ENCODE measurements at places on chromosomes 11 and 22.

- DNase-seq: no peak
Observed at GRCh38 chr11:111528557-111528956, 12.0 kb upstream of the LAYN start.

- DNase-seq: no peak
Observed at GRCh38 chr22:31448382-31448781, 41.3 kb downstream of the EIF4ENIF1 start.

DNA sequence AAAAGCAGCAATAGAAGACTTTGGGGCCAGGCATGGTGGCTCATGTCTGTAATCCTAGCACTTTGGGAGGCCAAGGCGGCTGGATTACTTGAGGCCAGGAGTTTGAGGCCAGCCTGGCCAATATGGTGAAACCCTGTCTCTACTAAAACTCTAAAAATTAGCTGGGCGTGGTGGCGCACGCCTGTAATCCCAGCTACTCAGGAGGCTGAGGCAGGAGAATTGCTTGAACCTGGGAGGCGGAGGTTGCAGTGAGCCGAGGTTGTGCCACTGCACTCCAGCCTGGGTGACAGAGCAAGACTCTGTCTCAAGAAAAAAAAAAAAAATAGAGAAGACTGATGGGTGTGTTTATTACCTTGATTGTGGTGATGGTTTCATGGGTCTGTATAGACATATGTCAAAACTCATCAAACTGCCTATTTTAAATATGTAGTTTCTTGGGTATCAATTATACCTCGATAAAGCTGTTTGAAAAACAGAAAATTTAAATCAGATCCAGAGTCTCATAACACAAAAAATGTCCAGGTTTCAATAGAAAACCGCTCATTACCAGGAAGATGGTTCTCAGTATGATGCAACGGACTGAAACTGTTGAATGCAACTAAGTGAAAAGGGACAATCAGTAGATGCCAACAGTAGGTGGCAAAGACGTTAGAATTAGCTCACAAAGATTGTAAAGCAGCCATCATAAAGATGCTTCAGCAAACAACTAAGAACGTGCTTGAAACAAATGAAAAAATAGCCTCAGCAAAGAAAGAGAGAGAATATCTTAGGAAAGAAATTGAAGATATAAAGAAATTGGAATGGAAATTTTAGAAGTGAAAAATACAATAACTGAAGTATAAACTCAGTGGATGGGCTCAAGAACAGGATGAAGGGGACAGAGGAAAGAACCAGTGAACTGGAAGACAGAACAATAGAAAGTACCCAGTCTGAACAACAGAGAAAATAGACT, 33.1 kb upstream of the SEPTIN5 start:
- DNase-seq: no peak

DNA sequence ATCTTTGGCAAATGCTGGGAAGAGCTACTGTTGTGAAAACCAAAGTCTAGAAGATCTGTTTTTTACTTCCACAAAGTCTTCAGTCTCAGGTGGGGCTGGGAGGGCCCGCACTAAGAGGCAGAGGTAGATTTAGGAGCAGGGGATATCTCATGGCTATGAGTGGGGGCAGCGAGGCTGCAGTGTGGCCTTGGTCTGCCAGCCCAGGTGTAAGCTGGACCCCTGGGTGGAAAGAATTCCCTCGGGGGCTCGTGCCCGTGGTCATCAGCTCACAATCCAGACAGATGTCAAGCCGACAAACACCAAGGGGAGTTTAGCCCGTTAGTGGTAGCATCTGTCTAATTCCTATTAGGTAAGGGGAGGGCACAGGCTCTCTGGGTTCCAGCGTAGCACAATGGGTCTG, 9.0 kb downstream of the PKNOX2 start:
- no peak for DNase-seq

- no peak for DNase-seq
Observed at GRCh38 chr11:34176751-34177209, 71.4 kb downstream of the NAT10 start.

DNA sequence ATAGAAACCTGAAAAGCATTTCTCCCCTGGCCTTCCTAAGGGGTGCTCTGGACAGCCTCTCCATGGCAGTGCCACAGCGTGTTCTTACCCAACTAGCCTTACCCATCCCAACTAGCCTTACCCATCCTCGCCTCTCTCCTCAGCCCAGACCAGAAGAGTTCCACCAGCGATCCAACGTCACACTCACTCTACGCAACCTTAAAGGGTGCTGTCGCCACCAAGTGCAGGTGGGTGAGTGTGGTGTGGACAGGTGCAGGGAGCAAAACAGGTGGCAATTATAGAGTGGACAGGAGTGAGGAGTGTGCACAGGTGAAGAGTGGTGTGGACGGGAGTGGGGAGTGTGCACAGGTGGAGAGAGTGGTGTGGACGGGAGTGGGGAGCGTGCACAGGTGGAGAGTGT, 17.8 kb downstream of the TMEM121B start:
- DNase-seq: no peak

DNA sequence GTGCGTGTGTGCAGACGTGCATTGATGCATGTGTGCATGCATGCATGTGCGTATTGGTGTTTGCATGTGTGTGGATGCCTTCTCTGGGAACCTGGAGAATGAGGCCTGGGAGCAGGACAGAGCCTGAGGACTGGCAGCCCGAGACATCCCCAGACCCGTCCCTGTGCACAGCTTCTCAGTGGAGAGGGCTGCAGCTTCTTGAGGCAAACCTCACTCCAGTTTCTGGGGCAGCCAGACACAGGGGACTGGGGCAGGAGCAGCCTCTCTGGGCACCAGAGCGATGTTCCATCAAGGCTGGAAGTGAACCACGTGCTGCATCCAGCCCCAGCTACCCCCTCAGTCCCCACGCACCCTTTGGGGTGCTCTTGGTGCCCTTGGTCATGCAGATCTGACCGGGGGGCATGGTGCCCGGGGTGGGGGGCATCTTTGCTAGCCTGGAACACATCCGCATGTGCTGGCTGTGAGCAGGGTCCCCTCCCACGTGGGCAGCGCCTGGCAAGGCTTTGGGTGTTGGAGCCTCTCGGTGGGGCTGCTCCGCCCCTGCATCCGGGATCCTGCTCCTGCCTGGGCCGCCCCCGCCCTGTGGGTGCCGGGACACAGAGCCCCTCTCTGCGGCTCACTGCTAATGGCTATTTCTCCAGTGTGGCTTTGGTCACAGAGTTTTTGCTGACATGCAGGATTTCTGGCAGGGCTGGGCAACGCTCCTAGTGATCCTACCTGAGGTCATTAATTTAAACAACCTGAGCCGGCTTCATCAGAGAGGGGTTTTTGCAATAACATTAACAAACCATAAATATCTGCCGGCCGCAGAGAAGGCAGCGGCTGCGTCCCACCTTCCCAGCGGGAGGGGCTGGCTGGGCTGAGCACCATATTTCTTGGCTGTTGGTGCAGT, 434.7 kb downstream of the TBC1D22A start:
- DNase-seq: no peak

GRCh38 chr11:11752679-11753078, 89.1 kb upstream of the USP47 start:
- DNase-seq: no peak

GRCh38 chr11:111044751-111045406, 200.6 kb upstream of the POU2AF2 start:
- no peak for DNase-seq

DNA sequence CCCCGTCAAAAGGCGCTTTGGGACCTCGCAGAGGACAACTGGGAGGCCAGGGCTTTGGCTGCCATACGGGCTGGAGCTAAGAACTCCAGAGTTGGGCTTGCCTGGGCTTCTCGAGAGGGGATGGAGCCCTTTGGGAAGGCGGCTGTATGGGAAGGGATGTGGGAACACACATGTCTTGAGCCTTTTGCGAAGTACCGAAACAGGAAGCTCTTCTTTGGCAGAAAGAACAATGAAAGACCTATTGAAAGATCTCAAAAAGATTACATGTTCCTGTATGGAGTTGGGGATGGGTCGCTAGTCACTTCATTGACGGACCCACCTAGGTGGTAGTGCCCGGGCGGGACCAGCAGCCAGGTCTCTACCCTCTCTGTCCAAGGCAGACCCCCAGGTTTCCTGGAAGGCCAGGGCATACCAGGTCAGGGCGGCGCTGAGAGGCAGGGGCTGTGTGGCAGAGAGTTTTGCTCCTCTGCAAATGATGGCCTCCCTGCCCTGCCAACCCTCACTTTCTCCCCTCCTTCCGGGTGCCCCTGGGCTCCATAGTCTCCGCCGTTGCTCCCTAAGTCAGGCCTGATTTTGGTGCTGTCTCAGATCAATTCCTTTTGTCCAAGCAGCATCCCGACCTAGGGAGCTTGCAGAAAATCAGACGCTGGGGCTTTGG, 1.0 kb downstream of the ST14 start:
- DNase-seq: no peak

DNA sequence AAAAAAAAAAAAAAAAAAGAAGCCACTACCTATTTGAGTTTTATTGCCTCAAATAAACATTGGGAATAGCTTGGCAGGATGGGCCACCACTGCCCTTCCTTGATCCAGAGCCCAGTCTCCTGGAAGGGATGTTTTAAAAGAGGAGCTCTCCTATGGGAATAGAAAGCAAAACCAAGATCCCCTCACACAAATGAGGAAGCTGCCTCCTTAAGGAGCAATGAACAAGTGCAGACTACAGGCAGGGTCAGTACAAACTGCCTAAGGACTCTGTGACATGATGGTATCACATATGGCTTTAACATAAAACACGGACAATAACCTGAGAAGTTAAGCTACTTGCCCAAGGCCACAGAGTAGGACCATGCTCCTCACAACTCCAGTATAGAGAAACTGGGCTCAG, 120.8 kb downstream of the NAT10 start:
- DNase-seq: no peak

- DNase-seq: no peak
Observed at GRCh38 chr11:111429066-111429506, 50.0 kb upstream of the POU2AF1 start.

- DNase-seq: no peak
Observed at GRCh38 chr11:17755891-17756290, 21.3 kb downstream of the KCNC1 start.

GRCh38 chr11:92083123-92083522, 141.5 kb upstream of the FAT3 start:
- DNase-seq: no peak

- DNase-seq: no peak
Observed at GRCh38 chr22:21014726-21015465, at the start of gene P2RX6. Gene P2RX6 (plus strand): TSS chr22:21015165. CDS start chr22:21015175, 10 bp downstream.

DNA sequence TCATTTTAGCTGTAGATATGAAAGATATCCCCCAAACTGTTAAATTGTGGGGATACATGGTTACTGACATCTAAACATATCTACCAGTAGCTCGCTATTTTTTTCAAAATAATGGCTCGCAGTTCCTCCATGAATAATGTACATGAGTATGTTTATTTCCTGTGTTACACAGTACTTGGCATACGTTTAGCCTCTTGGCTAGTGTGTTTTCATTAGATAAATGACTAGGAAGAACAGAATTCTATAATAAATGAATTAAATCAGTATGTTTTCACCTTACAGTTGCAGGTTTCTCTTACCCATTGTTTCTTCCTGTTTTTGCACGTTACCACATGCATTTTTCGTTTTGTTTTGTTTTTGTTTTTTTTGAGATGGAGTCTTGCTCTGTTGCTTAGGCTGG, 21.8 kb downstream of the RNF169 start:
- no peak for DNase-seq

- DNase-seq: no peak
Observed at GRCh38 chr22:32531228-32531627, 56.6 kb downstream of the FBXO7 start.

DNA sequence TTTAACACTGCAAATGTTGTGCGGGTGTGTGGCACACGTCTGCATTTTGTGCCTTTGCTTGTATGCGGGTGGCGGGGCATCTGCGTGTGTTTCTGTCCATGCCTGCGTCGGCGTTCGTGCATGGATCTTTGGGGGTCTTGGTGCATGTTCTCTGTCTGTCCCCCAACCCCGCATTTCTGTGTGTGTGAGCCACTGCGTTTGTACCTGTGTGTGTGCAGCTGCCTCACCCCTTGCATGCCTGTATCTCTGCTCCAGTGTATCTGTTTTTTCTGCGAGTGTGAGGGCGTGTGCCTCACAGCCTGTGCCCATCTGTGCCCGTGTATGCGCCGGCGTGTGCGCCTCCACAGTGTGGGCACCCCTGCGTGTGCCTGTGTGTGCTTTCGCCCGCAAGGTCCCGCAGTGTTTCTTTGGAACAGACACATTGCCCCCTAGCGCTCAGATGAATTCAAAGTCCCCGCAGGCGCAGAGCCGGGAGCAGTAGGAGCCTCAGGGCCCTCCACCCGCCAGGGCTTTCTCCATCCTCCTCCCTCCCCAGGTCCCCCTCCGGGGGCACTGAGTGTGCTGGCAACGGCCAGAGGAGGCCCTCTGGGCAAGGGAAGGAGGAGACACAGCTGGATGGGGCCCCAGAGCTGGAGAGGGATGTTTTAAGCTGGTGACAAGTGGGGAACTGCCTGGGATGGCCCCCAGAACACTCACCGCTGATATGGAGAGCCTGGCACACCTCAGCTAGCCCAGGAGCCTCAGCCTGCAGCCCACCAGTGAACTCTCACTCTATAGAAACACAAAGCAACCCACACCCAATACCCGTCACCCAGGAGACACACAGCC, 3.1 kb upstream of the MN1 start:
- no peak for DNase-seq

DNA sequence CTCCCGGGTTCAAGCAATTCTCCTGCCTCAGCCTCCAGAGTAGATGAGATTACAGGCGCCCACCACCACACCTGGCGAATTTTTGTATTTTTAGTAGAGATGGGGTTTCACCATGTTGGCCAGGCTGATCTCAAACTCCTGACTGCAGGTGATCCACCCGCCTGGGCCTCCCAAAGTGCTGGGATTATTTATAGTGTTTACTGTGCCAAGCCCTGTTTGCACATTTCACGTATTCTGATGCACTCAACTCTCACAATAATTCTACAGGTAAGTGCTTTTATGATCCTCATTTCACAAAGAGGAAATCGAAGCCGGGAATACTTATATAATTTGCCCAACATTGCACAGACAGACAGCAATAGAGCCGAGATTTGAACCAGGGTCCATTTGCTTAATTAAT, 38.0 kb upstream of the DAGLA start:
- DNase-seq: no peak

- no peak for DNase-seq
Observed at GRCh38 chr22:28594797-28595462, 84.7 kb downstream of the TTC28 start.

- no peak for DNase-seq
Observed at GRCh38 chr11:84981301-84981700, 645.8 kb downstream of the DLG2 start.

GRCh38 chr22:44050766-44051355, 26.8 kb downstream of the PARVB start:
- no peak for DNase-seq

DNA sequence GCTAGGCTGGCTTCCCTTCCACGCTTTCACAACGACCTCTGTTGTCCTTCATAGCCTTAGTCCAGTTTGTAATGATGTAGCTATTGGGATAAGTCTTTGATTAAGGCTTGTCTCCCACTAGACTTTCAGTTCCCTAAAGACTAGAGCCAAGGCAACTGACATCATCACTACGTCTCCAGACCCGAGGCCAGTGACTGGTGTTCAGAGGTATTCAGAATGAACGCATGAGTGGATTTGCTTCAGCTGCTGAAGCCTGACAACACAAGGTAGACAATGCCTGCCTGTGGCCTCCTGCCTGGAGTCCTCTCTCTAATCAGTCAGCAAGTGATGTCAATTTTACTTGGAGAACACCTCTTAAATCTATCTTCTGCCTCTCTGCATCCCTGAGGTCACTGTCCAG, 13.6 kb downstream of the EFCAB6 start:
- no peak for DNase-seq

GRCh38 chr22:22069450-22070370, 87.1 kb upstream of the TOP3B start:
- DNase-seq: no peak

- DNase-seq: no peak
Observed at GRCh38 chr11:32615422-32615821, 31.8 kb downstream of the EIF3M start.
